NCI-H1417 treated with DMSO at 0.1 percent for 48 hours (cell line): ENCODE measurements at places on chromosomes 1 and 21.

- no peak for DNase-seq
These were observed 259.2 kb upstream of the NFIA start for GRCh38 chr1:60823151-60823550.

DNA sequence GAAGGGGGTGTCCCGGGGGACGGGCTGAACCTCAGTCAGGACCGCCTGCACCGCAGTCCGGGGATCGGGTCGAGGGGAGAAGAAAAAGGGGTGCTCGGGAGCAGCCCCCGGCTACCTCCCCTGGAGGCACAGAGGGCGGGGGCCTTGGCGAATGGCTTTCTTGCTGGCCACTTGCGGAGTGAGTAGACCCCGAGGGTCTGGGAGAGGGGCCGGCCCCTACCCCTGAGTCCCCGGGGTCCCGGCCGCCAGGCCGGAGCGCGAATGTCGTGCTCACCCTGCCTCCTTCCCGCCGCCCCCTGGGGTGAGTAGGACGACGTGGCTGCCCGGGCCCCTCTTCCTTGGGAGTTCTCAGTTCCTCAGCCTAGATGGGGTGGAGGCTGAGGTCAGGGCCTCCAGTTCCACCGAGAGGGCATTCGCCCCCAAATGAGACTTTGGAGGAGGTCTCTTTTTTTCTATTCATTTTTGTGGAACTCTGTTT, 113.0 kb downstream of the OSBPL9 start:
- no peak for DNase-seq

- DNase-seq: no peak
These were observed 29.5 kb downstream of the LIN9 start for GRCh38 chr1:226279498-226279897.

DNA sequence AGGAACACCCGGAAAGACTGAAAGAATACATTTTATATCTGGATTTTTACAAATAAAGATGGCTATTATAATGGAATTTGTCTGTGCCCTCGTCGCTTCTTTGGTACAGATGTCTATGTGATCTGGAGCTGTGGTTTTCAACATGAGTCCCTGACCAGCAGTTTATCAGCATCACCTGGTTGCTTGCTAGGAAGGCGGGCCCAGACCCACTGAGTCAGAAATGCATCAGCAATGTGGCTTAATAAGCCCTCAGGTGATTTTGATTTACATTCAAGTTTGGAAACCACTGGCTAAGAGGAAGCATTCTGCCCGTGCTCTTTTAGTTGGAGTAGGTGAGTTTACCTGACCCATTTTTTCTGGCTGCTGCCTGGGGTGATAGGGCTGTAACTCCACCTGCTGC, 31.7 kb downstream of the ATP1A1 start:
- DNase-seq: no peak

GRCh38 chr1:46084553-46085451, 47.6 kb downstream of the PIK3R3 start:
- no peak for DNase-seq

DNA sequence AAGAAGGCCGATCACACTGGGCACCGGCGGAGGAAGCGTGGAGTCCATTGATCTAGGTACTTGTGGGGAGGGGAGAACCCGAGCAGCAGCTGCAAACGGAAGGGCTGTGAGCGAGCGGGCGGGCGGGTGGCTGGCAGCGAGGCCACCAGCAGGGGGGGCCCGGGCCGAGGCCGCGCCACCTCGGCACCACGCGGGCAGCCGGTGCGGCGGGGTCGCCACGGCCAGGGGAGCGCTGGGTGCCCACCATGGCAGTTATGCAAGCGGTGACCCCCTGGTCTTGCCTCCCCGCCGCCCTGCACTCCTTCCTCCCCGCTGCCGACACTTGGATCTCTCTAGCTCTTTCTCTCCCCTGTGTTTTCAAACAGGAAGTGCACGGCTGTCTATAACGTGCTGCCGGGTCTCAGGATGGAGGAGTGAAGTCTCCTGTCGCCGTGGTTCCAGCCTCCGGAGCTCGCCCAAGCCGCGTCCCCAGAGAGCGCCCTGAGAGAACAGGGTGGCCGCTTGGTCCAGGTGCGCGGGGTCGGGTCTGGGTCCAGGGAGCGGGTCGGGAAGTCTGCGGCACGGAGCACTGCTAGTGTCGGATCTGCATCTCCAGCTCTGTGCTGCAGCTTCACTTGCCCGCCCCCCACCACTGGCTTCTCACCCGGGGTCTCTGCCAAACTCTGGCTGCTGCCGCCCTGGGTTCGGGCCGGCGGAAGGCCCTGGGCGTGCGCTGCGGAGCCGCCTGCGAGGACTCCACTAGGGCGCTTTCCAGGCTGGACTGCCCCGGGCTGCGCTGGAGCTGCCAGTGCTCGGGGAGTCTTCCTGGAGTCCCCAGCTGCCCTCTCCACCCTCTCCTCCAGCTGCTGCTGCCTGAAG, 22.7 kb downstream of the LRRC8D start:
- peak; percentile 38 for DNase-seq

DNA sequence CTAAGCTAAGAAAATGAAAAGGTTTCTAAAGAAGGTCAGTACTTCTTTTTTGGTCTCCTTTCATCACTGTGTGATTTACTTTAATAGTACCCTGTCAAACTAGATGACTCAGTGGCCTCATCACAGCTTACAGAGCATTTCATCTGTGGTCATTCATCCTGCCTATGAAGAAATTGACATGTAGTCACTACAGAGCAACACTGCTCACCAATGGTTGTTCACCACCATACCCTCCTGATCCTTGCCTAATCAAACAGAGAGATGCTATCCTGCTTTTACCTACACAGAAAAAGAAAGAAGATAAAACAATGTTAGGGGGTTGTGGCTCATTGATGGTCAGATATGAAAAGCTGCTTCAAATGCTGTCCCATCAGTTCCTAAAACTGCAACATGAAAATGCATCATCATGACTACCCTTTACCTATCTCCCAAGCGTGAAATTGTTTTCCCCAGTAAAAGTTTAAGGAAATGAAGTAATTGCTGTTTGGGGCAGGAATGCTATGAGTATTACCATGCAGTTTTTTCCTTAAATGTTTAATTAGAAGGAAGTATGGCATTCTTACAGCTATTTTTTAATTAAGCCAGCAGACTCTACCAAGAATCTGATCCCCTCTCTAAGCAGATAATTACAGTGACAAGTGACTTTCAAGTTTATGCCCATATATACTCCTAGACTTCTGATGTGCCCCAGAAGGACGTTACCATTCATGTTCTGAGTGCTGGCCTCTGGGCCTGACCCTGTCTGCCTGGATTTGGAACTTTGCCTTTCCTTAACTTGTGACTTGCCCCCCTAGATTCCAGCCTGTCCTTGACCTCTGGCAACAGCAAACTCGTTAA, 46.1 kb upstream of the FBXO28 start:
- no peak for DNase-seq

DNA sequence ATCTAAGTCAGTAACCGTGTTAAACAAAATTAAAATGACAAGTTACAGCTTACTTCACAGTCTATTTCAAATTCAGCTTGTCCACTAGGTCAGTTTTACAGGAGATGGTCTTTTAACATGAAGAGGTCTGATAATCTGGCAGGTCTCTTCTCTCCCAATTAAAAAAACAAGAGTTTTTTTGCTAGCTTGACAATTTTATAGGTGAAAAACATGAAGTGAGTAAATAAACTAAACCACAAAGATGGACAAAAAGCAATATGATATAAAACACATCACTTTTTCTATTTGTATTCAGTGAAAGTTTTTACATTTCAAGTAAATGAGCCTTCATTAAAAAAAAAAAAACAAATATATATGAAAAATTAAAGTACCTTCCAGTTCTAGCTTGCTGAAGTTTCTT, 25.0 kb upstream of the TTC39A start:
- no peak for DNase-seq

GRCh38 chr1:154519591-154519991, 17.4 kb upstream of the SHE start:
- DNase-seq: no peak

- DNase-seq: no peak
These were observed 22.4 kb upstream of the BCAR3 start for GRCh38 chr1:93704052-93704451.

- no peak for DNase-seq
These were observed 1423.4 kb downstream of the NCAM2 start for GRCh38 chr21:22421416-22422180.

- no peak for DNase-seq
These were observed 240.2 kb upstream of the PTBP2 start for GRCh38 chr1:96481409-96481808.

- DNase-seq: no peak
These were observed 5.4 kb upstream of the HES5 start for GRCh38 chr1:2535455-2535854.

GRCh38 chr1:85311818-85312217, 35.4 kb upstream of the BCL10 start:
- no peak for DNase-seq

- no peak for DNase-seq
These were observed at the start of gene LPGAT1 for GRCh38 chr1:211830328-211831142. Gene LPGAT1 (minus strand): TSS chr1:211830763. CDS start chr1:211829296, 1,467 bp downstream.

- DNase-seq: no peak
These were observed 3.5 kb upstream of the MRPL55 start for GRCh38 chr1:228112617-228113016.

DNA sequence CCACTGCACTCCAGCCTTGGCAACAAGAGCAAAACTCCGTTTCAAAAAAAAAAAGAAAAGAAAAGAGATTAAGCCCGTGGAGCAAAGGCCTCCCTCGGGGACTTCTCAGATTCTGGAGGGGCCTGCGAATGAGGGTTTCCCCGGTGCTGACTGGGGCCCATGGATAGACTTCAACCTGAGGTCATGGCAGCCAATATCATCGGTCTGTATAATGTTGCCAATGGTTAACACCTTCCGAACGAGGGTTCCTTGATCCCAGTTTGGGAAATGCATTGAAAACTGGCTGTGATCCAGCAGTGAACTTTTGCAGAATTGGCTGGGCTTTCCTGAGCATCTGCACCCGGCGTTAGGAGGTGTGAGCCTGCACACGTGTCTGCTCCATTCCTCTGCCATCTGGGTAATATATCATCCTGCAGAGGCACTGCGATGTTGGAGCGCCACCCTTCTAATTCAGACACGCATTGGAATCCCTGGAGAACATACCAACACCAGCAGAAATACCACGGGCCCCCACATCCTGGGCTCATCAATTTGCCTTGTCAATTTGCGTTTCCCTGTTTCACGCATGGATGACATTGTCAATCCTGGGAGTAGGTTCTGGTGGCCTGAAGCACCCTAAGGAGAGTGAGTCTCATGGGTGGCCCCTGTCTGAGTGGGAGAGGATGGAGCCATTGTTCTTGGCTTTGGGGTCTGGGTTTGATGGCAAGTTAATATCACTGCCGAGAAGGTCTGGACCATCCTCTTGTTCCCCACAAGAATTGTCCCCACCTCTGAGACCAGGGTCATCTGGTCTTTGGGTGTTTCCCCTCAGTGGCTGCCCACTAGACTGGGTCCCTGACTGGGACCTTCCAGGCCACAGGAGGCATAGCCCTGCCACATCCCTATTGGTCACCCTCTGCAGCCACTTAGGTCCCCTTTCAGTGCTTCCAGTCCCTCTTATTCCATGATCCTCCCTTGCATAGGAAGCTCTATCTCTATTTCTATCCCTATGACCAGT, 441.0 kb downstream of the PTPRU start:
- no peak for DNase-seq

DNA sequence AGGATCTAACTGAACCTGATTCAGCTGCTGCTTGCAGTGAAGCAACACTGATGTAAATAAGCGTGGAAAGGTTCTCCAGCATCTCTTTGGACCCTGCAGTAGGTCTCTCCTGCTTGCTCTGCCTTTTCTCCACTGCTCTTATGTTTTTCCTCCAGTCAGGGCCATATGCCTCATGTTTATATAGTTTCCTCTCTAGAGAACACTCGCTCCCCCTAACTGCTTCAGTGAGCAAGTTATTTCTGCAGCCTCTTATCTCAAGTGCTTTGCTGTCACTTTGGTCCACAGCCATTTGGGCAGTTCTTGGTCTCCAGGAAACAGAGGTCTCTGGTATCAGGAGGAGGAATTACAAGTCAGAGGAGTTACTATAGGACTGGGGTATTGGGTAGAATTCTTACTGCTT, 5.3 kb downstream of the PRUNE1 start:
- DNase-seq: no peak

- DNase-seq: no peak
These were observed 7.1 kb downstream of the PSRC1 start for GRCh38 chr1:109275706-109276345.

DNA sequence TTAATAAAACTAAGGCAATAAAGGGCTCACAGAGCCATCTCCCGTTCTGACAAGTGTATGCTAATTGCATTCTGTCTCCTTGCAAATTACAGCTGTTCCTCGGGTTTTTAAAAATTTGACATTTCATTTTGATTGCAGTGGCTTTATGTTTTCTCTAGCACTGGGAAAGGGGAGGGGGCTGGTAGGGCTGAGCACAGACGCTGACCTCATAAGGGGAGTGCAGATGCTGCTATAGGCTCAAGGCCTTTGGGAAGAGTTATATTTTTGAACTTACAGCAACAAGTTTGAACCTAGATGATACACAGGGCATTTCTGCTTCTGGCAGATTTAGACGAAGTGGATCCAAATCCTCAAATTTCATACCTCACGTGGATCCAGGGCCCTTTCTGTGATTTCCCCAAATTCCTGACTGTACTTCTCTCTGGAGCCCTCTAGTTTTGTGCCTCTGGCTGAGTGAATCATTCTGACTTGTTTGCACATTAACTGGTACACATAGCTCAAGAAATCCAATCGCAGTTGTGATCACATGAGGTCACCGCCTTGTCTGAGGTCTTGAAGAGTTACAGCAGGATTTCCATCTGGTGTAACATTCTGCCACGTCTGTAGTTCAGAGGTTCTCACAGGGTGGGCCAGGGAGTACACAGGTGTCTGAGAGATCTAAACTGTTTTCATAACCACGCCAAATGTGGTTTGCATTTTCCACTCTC, 230.3 kb downstream of the C1orf94 start:
- DNase-seq: peak; percentile 3

DNA sequence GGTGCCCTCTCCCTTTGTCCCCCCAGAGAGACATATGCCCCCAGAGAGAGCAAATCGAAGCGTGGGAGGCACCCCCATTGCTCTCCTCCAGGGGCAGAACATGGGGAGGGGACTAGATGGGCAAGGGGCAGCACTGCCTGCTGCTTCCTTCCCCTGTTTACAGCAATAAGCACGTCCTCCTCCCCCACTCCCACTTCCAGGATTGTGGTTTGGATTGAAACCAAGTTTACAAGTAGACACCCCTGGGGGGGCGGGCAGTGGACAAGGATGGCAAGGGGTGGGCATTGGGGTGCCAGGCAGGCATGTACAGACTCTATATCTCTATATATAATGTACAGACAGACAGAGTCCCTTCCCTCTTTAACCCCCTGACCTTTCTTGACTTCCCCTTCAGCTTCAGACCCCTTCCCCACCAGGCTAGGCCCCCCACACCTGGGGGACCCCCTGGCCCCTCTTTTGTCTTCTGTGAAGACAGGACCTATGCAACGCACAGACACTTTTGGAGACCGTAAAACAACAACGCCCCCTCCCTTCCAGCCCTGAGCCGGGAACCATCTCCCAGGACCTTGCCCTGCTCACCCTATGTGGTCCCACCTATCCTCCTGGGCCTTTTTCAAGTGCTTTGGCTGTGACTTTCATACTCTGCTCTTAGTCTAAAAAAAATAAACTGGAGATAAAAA, 8.4 kb downstream of the EFNA3 start:
- no peak for DNase-seq

DNA sequence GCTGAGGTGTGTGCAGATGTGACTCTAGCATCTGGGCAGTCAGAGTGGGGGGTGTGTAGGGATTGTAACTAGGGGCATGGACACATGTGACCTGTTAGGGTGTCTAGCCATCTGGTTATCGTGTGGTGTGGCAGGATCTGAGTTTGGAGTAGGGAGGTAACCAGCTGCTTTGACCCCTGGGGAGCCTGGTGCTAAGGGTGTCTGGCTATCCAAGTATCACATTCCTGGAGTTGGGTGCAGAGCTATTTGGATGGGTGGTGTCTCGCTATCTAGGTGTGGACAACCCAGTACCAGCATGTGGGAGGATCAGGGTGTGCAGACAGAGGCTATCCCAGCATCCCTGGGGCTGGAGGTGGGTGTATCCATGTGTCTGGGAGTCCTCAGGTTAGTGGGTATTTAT, 4.7 kb downstream of the PTPRU start:
- no peak for DNase-seq
